OCI-LY7 (cell line): ENCODE measurements at places on chromosomes 4 and X.
A peak's percentile ranks its signal among the peaks of the same experiment; 100 is the strongest.

GRCh38 chrX:45622042-45622423 is 421.4 kb upstream of the DIPK2B start:
- DNase-seq, result no peak

DNA sequence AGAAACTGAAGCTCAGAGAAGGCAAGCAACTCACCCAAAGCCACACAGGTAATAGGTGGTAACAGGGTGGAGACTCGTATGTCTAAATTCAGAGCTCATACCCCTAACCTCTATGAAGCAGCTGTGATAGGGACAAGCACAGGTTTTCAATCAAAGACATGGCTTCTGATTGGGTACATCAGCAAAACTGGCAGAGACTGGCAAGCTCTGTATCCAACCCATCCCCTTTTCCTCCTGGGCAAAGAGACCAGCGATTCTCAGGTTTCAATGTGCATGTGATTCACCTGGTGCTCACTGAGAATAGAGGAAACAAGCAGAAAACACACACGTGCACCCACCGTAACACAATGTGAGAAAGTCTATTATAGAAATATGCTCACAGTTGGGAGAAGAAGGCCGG is 153.0 kb downstream of the SMIM20 start:
- no peak for DNase-seq

GRCh38 chr4:148868191-148868590 is 426.0 kb upstream of the NR3C2 start:
- DNase-seq, result no peak

DNA sequence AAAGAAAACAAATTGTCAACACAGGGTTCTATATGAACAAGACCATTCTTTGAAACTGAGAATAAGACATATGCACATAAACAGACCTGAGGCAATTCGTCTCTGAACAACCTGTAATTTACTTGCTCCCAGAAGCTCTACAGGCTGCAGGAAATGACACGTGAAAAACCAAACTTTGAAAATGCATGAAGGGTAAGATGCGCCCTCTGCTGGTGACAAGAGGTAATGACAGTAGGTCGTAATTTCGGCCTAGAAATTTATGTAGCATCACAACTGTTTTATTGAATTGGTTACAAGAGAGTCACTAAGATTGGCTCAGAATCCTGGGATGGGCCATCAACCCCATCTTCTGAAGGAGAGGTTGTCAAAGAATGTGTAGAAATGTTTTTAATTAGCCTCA is 276.5 kb downstream of the PPP4R3C start:
- peak; percentile 30 for DNase-seq

- DNase-seq, result no peak
These were observed 518 bp upstream of the CNKSR2 start for GRCh38 chrX:21373637-21374162.

- DNase-seq, result no peak
These were observed 62.1 kb downstream of the RHOXF2B start for GRCh38 chrX:120015145-120016067.

DNA sequence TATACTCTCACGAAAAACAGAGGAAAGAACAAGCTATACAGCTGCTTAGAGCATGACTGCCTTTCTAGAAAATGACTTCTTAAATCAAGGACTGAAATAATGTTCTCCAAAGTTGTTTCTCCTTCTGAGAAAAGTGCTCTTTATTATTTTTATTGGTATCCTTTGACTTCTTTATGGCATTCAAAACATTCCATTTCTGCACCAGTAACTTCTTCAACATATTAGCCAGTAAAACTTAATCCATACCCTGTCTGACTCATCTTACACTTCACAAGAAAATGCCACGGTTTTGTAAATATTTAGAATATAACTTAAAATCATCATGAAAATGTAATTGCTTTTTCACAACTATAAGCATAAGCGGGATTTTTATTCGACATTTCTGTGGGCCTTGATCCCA is 180.4 kb downstream of the NR3C2 start:
- no peak for DNase-seq

- peak; percentile 57 for DNase-seq
These were observed 133.6 kb upstream of the GIMD1 start for GRCh38 chr4:106502106-106502699.

GRCh38 chr4:173704201-173704600 is 174.2 kb upstream of the HAND2 start:
- DNase-seq, result no peak

DNA sequence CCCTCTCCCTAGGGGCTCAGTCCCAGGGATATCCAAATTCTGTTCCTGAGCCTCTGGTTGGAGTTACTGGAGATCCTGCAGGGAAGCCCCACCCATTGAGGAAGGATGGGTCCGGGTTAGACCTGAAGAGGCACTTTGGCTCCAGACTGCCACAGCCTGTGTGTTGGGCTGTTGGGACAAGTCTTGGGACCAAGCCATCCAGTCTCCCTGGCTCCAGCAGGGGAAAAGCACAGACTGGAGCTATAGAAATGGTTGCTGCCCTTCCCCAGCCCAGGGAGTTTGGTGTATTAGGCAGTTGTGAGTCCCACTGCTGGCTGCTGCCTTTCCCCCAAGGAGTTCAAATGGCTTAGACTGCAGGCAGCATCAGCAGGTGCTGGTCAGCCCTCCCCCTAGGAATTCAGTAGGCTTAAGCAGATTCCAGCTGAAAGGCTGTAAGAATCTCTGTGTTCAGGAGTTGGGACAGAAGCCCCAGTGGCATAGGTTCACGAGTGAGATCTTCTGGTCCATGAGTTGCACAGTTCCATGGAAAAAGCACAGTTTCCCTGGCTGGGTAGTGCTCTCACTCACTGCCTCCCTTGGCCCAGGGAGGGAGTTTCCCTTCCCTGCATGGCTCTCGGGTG is 344.0 kb upstream of the EPHA5 start:
- no peak for DNase-seq

- no peak for DNase-seq
These were observed 516.9 kb downstream of the PDHA2 start for GRCh38 chr4:96356591-96357370.

- no peak for DNase-seq
These were observed 49.5 kb upstream of the LNX1 start for GRCh38 chr4:53640576-53641453.

- no peak for DNase-seq
These were observed 50.0 kb downstream of the CLCN5 start for GRCh38 chrX:49972328-49972860.

DNA sequence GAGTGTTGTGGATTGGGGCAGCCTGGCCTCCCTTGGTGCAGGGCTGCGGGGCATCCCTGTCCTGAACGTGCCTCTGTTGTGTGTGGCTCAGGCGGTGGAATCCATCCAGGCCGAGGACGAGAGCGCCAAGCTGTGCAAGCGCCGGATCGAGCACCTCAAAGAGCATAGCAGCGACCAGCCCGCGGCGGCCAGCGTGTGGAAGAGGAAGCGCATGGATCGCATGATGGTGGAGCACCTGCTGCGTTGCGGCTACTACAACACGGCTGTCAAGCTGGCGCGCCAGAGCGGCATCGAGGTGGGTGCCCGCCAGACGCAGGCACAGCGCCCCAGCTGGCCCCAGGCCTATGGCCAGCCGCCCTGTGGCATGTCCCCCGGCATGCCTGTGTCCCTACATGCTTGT is 25.6 kb downstream of the MAEA start:
- DNase-seq, result no peak

GRCh38 chr4:15343000-15343399 is 84.8 kb upstream of the C1QTNF7 start:
- DNase-seq, result no peak

- DNase-seq, result no peak
These were observed 21.7 kb upstream of the MND1 start for GRCh38 chr4:153322791-153323190.

DNA sequence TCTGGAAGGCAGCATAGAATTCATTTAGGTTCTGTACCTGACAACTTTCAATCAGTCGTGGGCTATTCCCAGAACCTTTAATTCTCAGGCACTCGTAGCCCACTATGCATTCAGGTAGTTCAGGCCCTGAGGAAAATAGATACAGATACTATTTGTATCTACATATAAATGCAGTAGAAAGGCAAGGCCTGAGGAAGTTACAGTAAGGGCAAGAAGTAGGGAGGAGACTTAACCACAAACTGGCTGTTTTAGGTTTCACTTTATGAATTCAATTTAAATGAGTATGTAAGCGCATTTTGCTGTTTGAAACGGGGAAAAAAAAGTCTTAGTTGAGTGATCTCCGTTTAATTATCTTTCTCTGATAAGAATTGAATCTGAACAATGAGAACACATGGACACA is 529.4 kb upstream of the ATOH1 start:
- DNase-seq, result no peak

DNA sequence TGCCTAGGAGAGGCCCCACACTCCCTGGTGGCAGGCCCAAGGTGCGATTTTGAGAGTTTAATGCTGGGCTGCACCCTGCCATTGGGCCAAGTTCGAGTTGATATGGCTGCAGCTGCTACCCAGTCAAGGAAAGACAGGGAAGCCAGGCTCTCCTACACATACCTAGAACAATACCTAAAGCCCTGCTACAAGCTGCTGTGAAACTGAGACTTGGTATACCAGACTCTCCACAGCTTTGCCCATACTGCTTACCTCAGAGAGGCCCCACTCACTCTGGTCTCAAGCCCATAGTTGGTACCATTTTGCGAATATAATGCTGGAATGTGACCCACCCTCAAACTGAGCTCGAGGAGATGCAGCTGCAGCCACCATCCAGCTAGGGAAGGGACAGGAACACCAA is 147.7 kb upstream of the MAGEB2 start:
- DNase-seq, result no peak

DNA sequence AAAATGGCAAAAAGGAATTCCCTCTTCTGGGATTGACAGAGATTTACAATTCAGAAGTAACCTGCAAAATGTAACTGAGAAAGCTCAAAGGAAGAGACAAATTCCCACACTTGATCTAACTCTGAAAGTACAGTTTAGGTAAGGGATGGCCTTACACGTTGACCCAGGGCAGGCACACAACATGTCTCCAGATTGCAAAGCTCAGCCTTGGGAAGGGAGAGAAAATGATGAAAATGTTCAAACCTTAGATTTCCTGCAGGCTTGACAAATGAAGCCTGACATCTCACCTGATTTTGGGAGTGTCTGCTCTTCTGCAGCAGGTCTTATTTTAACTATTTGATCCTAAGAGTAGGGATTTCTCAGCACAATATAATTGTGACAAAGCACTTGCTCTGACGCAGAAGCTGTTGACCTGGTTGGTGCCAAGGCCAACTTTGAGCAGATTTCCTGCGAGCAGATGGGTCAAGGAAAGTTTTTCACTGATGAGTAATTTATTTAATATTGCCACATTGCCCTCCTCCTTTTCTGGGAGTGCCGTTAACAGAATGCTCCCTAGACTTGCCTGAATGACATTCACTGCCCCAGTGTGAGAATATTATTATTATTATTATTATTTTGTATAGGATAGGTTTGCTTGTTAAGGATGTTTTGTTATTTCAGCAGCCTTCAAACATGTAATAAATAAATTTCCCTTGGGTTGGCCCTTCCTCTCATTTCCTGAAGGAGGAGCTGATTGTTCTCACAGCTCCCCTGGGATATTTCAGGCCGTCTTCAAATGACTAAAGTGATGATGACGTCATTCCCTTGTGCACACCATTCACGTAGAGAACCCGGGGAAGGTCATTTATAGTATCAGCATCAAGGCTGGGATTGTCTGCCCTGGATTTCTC is 157.1 kb downstream of the VEGFC start:
- no peak for DNase-seq

DNA sequence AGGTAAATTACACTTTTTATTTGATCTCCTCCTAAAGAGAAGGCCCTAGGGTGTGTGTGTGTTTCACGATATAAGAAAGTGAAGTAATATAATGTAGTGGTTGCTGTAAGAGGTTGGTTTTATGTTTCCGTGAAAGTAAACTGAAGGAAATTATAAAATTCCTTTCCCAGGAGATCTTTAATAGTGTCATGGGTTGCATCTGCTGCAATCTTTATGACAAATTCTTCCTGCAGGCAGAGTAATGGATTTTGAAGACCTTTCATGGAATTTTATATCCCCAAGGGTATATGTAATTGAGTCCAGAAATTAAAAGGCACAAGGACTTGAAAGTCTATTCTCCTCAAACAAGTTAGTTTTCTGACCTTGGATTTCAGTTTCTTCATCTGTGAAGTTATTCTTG is 538.6 kb downstream of the ANKRD50 start:
- DNase-seq, result no peak

DNA sequence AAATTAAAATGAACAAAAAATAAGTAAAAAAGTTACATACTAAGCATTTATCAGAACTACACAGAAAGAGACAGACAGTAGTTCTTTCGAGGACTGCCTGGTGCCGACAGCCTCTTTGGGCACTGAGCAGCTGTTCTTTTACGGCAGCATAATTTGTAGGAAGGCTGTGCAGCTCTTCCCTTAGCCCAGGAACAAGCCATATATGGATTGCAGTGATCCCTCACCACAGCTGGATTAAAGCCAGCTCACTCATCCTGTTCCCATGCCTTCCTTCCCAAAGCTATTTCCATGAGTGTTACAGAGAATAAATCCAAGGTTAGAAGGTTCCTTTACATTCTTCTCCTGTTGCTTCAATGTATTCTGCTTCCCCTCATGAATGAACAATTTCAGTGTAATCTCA is 71.7 kb downstream of the DDX60L start:
- no peak for DNase-seq

GRCh38 chr4:53905941-53906377 is 158.4 kb downstream of the CHIC2 start:
- peak; percentile 81 for DNase-seq

DNA sequence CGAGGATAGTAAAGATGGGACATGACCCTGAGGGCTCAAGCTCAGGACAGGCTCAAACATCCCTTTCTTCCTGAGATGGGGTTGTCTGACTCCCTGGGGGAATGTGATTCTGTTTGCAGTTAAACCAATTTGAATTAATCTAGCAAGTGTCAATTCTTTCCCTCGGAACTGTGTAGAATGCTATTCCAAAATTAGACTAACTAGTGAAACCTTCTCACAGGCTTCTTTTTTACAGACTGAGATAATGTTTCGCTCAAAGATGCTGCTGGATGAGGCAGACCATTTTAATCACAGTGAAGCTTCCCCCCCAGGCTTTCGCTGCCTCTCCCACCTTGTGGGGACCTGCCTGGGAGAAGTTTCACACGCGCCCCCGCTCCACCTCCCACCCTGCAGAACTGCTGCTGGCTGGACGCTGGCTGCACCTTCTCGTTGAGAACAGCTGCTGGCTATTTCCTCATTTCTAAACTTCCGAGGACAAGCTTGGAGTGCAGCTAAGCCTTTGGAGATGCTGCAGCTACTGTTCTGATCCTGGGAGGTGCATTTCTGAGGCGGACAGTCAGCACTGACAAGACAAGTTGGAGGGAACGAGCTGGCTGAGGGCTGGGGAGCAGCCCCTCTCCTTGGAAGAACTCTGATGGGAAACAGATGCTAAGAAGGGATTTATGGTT is 297.8 kb downstream of the RAPGEF2 start:
- no peak for DNase-seq

- DNase-seq, result no peak
These were observed 85.2 kb downstream of the SLC16A2 start for GRCh38 chrX:74506317-74507115.

- no peak for DNase-seq
These were observed 13.9 kb upstream of the CT47A1 start for GRCh38 chrX:120999413-120999812.

- DNase-seq, result no peak
These were observed 16.4 kb downstream of the PSAPL1 start for GRCh38 chr4:7418131-7418943.

- peak; percentile 87 for DNase-seq
These were observed at the start of gene PRICKLE3 for GRCh38 chrX:49186125-49187027. Gene PRICKLE3, minus strand, starts transcription at chrX:49186373. Its CDS starts 76 bp downstream, at chrX:49186297.
